Activated CD8-positive, alpha-beta T cell treated with anti-CD3 and anti-CD28 coated beads for 36 hours (primary cell): ENCODE measurements at places on chromosomes 11 and 22.

DNA sequence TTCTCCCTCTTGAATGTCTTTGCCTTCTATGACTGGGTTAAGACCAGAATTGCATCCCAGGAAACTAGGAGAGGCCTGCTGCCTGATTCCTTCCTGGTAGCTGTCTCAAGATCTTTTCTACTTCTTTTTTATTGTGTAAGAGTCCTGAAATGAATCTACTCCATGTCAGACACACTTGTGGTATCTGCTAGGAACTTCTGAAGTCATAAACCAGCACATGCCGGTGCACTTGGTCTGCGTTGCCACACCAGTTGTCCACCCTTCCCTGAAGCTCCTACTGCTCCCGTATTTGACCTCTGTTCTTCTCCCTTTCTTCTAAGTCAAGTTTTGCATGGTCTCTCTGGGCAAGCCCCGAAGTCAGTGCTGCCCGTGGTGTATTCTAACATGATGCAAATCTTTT is 644.2 kb downstream of the ETS1 start:
- no peak for DNase-seq

- DNase-seq, result no peak
These were observed 138.9 kb downstream of the CD44 start for GRCh38 chr11:35277827-35278226.

GRCh38 chr11:62607714-62608113 is 4.9 kb downstream of the EML3 start:
- DNase-seq, result peak; percentile 32

DNA sequence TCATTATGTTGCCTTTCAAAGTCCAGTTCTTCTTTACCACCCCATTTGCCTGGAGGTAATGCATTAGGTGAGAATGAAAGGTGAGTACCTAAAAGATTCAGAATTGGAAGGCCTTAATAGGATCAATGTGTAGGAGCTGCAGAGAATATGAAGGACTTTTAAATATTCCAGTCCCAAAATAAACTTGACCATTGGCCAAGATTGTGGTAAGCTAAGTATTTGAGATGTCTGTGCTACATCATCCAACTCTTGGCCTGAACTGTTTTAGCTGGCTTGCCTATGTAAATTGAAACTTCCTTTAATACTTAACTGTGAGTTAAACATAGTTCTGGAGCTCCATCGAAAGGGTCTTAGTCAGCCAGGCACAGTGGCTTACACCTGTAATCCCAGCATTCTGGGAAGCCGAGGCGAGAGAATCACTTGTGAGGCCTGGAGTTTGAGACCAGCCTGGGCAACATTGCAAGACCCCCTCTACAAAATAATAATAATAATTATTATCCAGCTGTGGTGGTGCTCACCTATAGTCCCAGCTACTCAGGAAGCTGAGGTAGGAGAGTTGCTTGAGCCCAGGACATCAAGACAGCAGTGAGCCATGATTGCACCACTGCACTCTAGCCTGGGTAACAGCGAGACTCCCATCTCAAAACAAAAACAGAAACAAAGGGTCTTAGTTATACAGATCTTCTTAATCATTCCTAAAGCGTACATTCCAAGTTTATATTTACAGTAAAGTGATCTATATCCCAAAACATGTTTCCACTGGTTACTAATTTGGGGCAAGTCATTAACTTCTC is 29.8 kb downstream of the MTMR3 start:
- DNase-seq, result no peak

GRCh38 chr11:116693102-116693570 is 79.7 kb downstream of the BUD13 start:
- DNase-seq, result no peak

DNA sequence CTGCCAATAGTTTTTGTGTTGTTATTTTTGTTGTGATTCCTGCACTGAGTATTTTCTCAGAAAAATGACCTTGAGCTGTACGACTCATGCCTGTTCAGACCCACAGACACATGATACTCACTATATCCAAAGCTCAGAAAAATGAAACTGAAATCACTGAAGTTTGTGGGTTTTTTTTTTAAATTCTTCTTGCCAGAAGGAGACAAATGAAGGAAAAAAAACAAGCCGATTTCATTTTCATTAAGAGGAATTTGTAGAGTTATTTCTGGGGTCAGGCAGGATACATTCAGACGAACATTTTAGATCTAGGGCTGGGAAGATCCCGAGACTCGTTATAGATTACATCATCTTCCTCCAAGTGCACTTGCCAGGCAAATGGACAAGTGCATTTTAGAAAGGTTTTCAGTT is 60.4 kb downstream of the BMAL1 start:
- no peak for DNase-seq

DNA sequence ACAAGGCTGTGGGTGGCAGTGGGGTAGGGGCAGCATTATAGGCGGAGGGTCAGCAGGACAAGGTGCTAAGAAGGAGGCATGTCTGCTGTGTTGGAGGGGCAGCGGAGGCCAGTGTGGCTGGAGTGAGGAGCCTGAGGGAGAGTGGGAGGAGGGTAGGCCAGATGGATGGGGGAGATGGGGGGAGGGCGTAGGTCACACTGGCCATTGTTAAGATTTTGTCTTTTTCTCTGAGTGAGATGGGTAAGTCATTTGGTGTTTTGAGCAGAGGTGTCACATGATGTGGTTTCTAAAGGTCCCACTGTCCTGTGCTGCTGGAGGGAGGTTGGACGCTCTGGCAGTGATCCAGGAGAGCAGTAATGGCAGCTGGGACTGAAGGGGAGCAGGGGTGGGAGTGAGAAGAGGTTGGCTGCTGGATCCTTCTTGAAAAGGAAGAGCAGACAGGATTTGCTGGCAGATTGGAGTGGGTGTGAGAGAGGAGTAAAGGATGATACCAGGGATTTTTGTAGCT is 9.8 kb downstream of the PPP6R3 start:
- DNase-seq, result peak; percentile 12

GRCh38 chr11:12678991-12679390 is 4.8 kb downstream of the TEAD1 start:
- no peak for DNase-seq

DNA sequence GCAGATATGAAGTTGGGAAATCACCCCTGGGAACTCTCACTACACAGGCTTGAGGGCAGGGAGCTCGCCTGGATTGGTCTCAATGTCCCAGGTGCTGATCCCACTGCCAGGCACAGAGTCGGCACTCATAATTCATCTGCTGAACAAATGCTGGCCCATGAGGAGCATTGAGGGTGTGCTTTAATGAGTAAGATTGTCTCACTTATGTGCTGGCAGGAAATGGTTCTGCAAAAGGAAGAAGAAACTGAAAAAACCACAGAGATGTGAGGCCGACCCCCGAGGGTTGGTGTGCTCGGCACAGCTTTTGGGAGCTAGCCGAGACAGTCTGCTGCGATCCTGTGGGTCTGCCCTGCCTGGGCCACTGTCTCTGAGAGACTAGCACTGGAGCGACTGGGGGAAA is 9.4 kb downstream of the PLAAT2 start:
- DNase-seq, result peak; percentile 78

GRCh38 chr11:68206211-68206610 is 6.9 kb downstream of the KMT5B start:
- DNase-seq, result no peak

GRCh38 chr22:31477329-31477728 is 12.3 kb downstream of the EIF4ENIF1 start:
- no peak for DNase-seq

GRCh38 chr11:34313099-34313517 is 44.7 kb downstream of the ABTB2 start:
- DNase-seq, result peak; percentile 55
